ENCODE measurements at places on chromosomes 13 and 19.

- no peak for DNase-seq
Measured at GRCh38 chr13:106534639-106535551, 567 bp downstream of the EFNB2 start.

- no peak for DNase-seq
Measured at GRCh38 chr19:30529876-30530275, 157.7 kb downstream of the ZNF536 start.

DNA sequence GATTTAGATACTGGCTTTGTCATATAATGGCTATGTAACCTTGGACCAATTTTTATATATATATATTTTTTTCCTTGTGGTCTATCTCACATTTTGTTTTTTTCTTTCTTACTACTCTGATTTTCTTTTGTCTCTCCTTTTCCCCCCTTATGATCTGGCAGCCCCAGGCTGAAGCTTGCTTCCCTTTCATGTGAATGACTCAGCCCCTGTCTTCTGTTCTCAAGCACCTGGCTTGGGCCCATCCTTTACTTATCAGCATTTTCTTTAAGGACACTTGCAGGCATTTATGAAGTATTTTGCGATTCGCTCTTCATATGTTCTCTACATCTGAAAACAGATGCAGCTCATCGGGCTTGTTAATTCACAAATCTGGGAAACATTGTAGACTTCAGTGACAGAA lies 163.6 kb downstream of the SPRY2 start:
- no peak for DNase-seq

DNA sequence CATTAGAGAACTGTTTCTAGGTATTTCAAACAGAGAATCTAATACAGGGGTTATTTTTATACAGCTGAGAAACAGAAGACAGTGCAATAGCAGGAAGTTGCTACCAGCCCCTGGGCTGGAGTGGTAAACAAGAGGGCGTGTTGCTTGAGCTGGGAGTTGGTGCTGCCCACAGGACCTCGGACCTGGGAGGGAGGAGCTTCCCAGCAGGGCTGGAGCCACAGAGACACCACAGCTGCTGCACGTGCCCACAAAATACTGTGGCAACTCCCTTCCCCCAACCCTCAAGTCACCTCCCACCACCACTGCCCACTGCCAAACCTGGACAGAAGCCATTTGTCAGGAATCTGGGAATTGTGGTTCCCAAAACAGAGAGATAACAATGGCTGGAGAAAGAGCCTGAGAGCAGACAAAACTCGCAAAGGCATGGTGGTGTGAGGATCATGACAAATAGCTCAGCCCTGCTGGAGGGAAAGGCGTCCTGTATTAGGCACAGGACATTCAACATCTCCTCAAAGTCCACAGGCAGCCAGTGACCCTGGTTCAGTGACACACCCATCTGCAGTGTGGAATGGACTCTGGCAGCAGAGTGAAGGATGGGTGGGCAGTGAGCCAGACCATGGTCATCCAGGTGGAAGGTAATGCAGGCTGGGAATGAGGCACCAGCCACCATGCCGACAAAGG lies 57.2 kb downstream of the SPATA13 start:
- DNase-seq, result no peak

DNA sequence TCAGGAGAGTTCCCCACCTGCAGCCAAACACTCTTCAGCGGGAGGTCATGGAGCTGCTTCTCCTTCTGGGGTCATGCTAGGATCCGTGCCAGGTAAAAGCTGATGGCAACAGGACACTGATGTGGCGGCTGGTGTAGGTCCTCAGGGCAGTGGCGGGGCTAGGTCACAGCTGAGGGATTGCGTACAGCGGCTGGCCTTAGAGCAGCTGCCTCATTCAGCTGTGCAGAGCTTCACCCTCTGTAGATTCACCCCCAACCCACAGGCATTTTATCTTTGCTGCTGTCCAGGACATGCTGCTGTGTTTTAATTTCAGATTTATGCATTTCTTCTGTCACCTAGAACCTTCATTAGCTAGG lies 2.3 kb downstream of the MCF2L start:
- no peak for DNase-seq

DNA sequence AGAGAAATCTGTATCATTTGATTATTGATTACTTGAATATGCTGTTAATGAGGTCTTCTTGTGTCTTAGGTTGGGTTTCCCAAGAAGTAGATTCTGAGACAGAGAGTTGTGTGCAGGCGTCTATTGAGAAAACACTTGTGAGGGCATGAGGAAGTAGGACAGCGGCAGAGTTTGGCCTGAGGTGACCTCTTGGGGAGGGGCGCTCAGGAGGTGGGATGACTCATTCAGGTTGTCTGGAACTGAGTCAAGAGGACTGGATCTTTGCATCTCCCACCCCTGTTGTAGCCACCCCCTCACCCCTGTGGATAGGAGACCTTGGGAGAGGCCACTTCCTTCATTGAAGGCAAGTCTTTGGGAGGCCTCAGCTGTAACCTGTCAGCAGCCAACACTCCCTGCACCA lies 35.2 kb upstream of the WDFY2 start:
- DNase-seq, result no peak
